NCI-H2227 treated with DMSO at 0.1 percent for 48 hours (cell line): ENCODE measurements at places on chromosomes 1 and 21.

DNA sequence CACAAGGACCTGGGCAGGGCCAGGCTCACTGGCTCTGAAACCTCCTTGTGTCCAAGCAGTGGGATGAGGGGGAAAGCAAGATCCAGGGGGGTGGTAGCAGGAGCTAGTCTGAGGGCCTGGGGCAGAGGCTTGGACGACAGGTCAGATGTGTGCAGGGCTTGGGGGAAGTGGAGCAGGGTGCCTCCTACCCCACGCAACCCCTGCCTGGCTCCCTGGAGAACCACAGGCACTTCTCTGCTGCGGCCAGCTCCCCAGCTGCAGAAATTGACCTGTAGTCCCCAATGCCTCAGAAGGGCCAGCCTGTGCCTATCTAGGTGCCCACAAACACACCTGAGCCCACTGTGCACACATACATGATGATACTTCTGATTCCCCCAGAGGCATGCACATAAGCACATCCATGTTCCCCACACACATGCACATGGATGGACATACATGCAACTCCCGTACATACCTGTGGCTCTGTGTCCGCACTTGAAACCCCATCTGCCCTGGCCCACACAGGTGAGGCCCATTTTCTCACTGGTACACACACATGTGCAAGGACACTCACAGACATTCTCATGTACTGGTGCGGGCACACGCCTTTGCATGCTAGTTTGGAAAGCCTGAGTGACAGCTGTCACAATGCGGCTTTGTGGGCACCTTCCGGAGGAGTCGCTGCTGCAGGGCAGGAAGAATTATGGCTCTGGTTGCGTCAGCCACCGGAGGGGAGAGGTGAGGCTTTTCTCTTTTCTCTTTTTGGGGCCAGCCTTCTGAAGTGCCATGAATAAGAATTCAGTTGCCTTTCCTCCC lies 247.2 kb upstream of the CSF3R start:
- no peak for DNase-seq

- no peak for DNase-seq
Measured at GRCh38 chr1:87495147-87495546, 166.5 kb downstream of the LMO4 start.

GRCh38 chr1:79524126-79524525 lies 517.6 kb upstream of the ADGRL4 start:
- DNase-seq = no peak

DNA sequence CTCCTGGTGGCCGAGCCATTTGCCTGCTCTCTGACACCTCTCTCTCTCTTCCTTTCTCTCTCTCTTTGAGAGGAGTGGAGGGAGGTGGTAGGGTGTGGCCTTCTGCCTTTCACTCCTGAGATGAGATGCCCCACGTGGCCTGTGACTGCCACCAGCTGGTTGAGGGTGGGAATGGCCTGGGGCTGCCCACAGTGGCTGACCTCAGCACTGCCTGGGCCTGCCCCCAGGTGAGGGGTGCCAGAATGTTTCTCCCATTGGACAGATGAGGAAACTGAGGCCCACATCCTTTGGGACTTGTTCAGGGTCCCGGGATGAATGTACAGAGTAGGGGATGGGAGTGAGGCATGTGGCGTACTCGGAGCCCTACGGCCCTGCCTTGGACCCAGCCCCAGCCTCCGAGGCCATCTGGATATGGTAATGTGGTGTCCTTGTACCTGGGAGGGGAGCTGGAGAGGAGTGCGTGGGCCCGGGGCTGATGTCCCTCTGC lies 12.7 kb upstream of the C1orf167 start:
- DNase-seq = no peak

GRCh38 chr1:75838079-75838478 lies 41.4 kb downstream of the MSH4 start:
- DNase-seq = no peak

- DNase-seq = no peak
Measured at GRCh38 chr1:76418531-76418930, 344.0 kb downstream of the ST6GALNAC3 start.

- DNase-seq = no peak
Measured at GRCh38 chr1:57553666-57554065, 129.8 kb upstream of the DAB1 start.
